SW480 (cell line): ENCODE measurements at places on chromosomes 4 and X.

GRCh38 chr4:124527364-124527763, 185.2 kb downstream of the ANKRD50 start:
- peak; percentile 3 for DNase-seq

DNA sequence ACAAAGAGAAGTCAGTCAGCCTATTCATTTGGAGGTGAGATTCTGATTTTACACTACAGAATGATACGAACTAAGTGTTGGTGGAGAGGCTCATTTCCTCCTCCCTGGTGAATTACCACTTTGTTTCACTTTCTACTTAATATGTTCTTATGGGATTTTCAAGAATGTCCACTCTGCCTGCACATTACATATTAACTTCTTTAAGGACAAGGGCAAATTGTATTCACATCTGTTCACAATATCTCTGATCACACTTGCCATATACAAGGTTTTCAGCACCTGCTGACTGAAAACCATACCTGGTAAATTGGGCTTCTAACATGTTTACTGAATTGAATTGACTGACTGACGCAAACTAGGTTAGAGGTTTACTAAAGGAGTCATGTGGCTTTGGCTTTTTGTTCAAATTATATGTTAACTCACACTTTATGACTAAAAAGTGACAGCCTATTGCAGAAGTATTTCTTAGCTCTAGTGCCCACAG, 188.4 kb upstream of the MBNL3 start:
- DNase-seq: no peak

DNA sequence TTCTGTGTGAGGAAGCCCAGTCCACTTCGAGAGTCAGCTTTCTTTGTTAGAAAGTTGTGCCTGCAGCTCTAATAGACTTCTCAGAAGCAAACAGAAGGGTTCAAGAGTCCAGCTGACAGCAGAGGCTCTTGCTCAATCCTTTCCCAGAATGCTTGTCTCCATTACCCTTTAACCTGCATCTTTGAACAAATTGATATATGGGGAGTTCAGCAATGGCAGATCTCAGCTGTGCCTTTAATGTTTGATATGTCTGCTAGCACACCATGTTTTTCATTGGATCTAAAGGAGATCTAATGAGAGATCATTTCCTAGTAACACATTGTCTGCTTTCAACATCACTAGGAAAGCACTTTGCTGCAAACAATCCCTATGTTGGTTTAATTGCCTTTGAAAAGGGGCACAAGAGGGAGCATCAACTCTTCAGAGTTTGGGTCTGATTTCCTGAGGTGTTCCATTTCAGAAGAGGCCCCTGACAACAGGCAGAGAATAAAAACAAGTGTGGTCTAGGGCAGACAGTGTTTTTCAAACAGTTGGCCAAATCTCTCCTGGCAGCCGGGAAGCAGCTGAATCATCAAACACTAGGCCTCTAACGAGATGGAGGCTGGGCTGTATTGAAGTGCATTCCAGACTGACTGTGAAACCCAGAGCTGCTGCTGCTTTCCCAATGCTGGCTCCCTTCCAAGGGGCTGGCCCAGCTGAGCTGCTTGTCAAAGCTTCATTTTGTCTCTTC, 55.5 kb downstream of the LUZP4 start:
- DNase-seq: peak; percentile 75

DNA sequence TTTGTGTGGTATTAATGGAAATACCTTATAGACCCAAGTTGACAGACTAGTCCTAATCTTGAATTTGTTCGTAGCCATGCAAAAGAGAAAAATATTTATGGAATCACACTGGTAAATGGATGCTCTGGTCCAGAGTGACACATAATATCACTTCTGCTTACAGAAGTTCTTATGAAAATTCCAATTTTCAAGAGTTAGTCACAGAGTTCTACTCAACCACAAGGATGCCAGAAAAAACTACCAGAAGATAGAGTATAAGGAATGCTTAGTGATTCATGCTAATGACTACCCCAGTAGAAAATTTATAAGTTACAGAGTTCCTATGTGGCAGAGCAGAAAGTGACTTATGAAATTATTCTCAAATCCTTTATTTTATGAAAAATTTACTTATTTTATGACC, 1384.8 kb downstream of the FAM133A start:
- DNase-seq: no peak

DNA sequence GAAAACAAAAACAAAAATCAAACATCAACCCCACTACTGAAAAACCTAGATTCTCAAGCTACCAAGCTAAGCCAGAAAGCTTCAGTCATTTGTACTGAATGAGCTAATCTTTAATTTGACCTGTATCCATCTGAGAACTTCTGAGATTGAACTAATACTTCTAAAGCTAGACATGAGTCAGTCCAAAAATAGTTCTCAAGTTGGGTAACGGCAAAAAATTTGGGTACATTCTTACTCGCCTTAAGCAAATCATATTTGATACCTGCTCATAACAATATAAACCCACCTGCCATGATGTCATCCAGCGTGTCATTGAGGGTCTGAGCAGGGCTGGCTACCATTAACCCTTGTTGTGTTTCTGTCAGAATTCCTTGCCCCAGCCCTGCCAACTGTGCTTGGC, 69.7 kb upstream of the COX18 start:
- DNase-seq: no peak

DNA sequence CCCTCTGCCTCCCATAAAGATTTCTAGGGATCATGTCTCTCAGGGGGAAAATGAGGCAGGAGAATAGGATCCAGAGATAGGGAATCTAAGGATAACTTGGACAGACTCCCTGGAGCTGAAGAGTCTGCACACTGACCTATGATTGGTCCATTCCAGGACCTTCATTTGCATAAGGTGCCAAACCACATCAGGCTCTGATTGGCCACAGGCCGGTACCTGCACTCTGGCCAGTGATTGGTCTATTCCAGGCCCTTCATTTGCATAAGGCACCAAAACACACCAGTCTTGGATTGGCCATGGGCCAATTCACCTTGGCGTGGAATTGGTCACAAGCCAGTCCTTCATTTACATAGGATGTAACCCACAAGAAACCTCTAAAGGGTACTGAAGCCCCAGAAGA, 4.0 kb upstream of the HERC5 start:
- no peak for DNase-seq

DNA sequence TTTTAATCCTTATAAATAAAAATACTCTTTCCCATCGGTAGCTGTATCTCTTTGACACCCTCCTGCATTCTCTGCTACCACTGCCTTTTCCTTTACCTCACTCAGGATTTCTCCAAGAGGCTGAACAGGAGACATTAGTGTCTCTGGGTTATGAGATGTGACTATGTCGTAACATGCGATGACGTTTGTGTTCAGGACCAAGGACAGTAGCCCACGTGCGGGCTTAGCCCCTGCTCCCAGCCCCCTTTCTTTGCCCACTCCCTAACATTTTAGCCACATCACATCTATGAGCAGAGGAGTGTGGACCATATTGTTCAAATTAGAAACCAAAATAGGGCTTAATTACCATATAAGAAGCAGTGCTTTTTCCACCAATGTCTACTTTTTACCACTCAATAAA, 369.3 kb downstream of the FBXW7 start:
- DNase-seq: no peak

DNA sequence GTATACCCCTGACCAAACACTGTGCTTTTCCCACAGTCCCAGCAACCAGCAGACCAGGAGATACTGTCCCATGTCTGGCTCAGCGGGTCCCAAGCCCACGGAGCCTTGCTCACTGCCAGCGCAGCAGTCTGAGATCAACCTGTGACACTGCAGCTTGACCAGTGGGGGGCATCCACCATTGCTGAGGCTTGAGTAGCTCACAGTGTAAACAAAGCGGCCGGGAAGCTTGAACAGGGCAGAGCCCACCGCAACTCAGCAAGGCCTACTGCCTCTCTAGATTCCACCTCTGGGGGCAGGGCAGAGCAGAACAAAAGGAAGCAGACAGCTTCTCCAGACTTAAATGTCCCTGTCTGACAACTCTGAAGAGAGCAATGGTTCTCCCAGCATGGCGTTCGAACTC, 58.1 kb downstream of the SLC10A6 start:
- DNase-seq: no peak

- DNase-seq: no peak
These were observed 4.9 kb downstream of the SLC9A7 start for GRCh38 chrX:46754036-46754435.

DNA sequence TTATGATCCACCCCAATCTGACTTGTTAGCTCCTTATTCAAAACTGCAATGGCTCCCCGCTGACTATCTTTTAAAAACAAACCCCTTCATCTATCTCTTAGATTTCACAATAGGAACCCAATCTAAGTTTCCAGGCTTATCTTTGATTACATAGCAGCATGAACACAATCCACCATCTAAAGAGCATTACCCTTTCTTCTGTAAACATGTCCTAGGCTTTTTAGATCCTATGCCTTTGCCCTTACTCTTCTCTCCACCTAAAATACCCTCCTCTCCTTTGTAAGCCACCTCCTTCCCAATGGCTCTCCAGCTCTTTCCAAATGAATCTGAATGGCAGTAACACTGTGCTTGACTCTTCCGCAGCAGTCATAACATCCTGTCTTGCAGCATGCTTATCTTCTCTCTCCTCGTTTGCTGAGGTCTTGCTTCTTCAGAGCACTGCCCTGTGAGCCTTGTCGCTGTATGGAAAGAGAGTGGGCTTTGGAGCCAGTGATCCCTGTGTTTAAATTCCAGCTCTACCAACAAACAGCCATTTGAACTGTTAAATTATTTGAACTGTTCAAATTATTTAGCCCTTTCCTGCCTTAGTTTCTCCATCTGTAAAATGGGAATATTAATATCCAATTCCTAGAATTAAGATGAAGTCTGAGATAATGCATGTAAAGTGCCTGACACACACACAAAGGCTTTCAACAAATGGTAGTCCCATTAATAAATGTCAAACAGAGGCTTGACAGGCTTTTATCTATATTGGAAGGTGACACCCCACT, 16.2 kb upstream of the TSPAN5 start:
- DNase-seq: no peak

GRCh38 chr4:186400676-186401075, 134.7 kb downstream of the F11 start:
- DNase-seq: no peak

DNA sequence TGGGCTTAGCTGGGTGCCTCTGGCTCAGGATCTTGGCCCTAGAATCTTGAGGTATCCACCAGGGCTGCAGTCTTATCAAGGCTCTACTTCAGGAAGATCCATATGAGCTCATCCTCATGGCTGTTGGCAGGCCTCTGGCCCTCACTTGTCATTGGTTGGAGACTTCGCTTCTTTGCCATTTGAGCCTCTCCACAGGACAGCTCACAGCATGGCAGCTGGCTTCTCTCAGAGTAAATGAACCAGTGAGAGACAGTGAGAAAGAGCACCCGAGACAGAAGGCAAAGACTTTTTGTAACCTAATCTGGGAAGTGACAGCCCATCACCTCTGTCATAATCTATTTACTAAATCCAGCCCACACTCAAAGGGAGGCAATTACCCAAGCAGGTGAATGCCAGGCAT, 236.8 kb downstream of the GPAT3 start:
- DNase-seq: no peak

DNA sequence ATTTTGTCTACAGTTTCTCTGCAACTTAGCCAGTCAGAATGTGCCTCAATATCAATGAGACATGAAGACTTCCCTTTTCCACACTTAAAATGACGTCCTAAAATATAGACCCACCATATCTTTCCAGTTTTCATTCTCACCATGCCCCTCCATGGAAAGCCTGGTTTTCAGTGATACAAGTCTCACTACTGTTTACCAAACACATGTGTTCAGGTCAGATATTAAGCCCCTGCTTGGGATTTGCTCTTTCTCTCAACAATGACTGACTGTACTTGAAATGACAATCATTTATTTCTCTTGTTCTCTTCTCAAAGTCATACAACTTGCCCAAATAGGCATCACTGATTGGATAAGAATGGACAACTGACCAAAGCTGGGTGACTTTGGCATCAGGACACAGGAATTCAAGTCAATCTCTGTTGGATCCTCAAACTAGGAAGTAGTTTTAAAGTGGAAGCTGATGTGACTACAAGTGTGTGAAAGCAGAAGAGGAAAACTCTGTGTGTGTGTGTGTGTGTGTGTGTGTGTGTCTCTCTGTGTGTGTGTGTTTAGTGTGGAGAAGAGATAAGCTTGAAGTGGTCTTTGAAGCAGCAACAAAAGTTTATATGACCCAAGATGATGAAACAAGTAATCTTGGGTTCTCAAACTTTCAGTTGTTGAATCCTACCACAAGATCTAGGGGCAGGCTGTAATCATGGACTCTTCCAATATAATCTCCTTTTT, 217.4 kb upstream of the FGF13 start:
- DNase-seq: no peak

DNA sequence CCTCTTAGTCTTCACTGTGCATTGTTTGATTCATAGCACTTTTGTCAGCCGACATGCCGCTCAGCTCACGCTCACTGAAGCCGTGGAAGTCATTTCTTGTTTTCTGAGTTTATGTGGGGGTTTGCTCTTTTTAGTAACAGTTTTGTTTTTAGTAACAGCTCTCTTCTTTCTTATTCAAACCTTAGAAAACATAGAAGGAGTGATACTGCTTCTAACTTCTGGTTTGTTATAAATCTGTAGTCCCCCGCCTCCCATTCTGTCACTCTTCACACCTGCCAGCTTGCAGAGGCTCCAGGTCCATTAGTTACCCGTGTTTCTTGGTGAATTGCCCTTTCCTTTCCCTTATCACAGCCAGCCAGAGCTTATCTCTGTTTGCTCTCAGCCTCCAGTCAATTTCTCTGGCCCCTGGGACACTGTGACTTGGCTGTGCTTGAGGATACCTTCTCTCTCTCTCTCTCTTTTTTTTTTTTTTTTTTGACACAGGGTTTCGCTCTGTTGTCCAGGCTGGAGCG, 50.5 kb downstream of the GRK4 start:
- DNase-seq: no peak

DNA sequence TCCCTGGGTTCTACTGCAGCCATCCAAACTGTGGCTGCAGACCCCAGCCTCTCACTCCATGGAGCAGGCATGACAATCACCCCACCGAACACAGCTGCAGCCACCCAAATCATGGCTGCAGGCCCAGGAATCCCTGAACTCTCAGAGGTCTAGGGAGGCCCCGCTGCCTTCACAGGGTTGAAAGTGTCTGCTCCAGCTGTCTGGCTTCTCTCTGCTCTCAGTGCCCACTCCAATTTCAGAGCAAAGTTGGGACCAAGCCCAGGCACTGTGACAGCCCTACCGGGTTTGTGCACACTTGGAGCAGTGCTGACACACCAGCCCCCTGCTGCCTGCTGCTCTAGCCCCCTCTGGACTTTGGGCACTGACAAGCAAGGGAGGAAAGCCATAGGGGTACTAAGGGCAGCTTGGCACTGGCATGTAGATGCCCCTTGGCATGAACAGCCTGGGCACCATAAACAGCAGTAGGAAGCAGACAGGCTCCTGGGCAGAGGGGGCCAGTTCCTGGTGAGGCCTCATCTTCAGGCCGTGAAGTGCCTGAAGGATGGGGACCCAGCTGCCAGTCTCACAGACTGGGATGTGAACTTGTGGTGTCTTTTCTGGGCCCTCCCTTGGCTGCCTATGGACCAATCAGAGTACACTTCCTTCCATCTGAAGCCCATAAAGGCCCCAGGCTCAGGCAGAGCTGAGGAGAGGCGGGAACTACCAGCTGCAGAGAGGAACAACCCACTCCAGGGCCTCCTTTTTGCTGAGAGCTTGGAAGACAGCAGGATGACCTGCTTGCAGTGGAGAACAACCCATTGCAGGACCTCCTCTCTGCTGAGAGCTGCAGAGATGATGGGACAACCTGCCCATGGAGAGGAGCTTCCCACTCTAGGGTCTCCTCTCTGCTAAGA, 68.8 kb downstream of the TECRL start:
- DNase-seq: no peak

GRCh38 chr4:151468715-151469696, 60.0 kb downstream of the FHIP1A start:
- DNase-seq: no peak
